Upper lobe of right lung (tissue), 1 donor: ENCODE measurements at places on chromosomes 7 and 10. TPM values are rescaled to one million over a fixed set of nuclear protein-coding genes. Genes with fewer than 3 reads are reported as not detected.

DNA sequence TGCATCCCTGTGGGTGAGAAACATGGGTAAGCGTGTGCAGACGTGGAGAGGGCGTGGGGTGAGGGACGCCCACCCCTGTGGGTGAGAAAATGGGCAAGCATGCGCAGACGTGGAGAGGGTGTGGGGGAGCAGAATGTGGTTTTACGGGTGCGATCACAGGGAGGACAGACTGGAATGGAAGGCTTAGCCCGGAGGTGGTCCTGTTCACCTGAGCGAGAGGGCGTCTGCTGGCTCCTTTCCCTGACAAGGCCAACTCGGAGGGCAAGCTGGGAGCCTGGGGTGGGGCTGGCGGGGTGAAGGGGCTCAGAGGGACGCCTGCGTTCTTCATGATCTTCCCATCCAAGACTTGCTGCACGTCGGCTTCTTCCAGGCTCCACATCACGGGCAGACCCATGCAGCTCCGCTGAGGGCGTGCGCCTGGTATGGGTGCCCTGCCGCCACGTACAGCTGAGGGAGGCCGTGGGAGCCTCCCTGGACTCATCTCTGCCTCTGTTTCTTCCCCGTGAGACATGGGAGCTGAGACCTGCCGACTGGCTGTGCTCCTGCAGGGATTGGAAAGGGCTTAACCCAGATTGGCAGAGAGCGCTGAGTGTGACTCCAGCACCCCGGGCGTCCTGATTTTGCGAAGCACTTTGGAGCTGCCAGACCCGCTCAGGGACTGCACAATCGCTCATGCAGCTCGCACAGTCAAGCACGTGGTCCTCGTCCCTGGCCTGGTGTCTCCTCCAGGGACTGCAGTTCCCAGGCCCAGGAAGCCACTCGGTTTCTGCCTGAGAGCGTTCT is 74.3 kb upstream of the SHH start:
- no peaks in the 10 kb centered on the region for H3K36me3 ChIP-seq
- DNase-seq = no peak
- no peaks in the 10 kb centered on the region for H3K4me1 ChIP-seq

DNA sequence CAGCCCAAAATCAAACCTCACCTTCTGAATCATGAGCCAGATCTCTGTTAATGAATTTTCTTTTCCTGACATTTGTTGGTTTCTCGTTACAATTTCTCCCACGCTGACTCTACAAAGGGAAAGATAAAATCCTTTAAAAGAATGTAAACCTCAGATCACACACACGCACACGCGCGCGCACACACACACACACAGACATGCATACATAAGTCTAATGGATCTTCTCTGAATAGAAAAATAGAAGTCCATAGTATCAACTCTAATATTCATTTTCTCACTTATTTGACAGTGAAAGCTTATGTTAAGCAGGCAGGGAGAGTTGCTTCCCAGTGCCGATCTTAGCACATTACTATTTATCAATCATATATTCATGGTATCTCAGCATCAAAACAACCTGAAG is 1.4 kb downstream of the ETV1 start:
- H3K36me3 ChIP-seq = no peaks in the 10 kb centered on the region
- H3K27ac ChIP-seq = peak overlapping the region; percentile 87
- no peaks in the 10 kb centered on the region for H3K4me1 ChIP-seq
- peak overlapping the region; percentile 62 for H3K4me3 ChIP-seq
- H3K27me3 ChIP-seq = no peaks in the 10 kb centered on the region

DNA sequence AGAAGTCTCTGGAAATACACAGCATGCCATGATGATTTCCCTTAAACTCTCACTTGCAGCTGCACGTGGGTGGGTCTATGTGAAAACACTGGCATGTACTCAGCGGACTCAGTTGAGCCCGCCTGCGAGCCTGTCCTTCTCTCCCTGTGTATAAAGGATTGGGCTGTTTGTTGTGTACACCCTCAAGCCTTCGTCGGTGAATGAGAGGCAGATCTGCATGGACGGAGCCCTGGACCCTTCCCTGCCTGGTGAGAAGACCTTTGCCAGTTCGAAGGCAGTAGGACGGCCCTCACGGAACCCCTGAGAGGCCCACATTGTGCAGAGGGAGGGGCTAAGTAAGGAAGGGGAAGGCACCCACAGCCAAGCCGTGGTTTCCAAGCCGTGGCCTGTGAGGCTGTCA is 121.2 kb downstream of the WDFY4 start:
- H3K36me3 ChIP-seq = no peaks in the 10 kb centered on the region
- no peak overlapping the region for H3K4me3 ChIP-seq
- no peaks in the 10 kb centered on the region for H3K27me3 ChIP-seq
- DNase-seq = no peak
- H3K4me1 ChIP-seq = peaks cover 27% of the 10 kb centered on the region

- no peaks in the 10 kb centered on the region for H3K4me1 ChIP-seq
- H3K27ac ChIP-seq = no peak overlapping the region
- no peaks in the 10 kb centered on the region for H3K36me3 ChIP-seq
- DNase-seq = peak; percentile 36
- no peaks in the 10 kb centered on the region for H3K27me3 ChIP-seq
- H3K4me3 ChIP-seq = no peak overlapping the region
Observed at GRCh38 chr7:158102897-158103296, 484.7 kb downstream of the PTPRN2 start.

- H3K27ac ChIP-seq = no peak overlapping the region
- DNase-seq = no peak
- H3K27me3 ChIP-seq = no peaks in the 10 kb centered on the region
- no peaks in the 10 kb centered on the region for H3K4me1 ChIP-seq
- peaks cover 14% of the 10 kb centered on the region for H3K36me3 ChIP-seq
Observed at GRCh38 chr7:8070451-8071180, 102.0 kb downstream of the GLCCI1 start.

GRCh38 chr7:84998665-84999064 is 188.2 kb downstream of the SEMA3D start:
- no peak overlapping the region for H3K4me3 ChIP-seq
- no peak overlapping the region for H3K27ac ChIP-seq
- no peaks in the 10 kb centered on the region for H3K27me3 ChIP-seq
- DNase-seq = no peak

DNA sequence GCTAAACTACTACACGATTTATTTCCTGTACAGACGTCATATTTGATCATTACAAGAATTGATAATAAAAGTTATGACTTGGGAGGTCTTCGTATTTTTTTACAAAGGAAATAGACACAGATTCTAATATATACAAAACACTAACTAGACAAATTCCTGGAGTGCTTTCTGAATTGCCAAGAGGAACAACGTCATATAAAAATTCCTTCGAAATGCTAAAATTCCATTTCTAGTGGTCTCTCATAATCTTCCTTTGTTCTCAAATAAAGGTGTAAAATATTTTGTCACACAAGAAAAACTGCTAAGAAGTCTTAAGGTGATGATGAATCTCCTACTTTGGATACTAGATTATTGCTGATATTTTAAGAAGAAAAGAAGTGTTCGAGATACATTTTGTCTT is 85.4 kb downstream of the CDK6 start:
- H3K4me1 ChIP-seq = no peaks in the 10 kb centered on the region
- H3K27me3 ChIP-seq = no peaks in the 10 kb centered on the region
- no peaks in the 10 kb centered on the region for H3K36me3 ChIP-seq
- no peak overlapping the region for H3K4me3 ChIP-seq

GRCh38 chr7:149773446-149774236 is at the start of gene ZNF467:
TSS of gene ZNF467 (minus strand) at chr7:149773588. CDS start at chr7:149771032, 2,556 bp downstream.
- H3K4me3 ChIP-seq = peak within 1 kb of the TSS; percentile 64
- peak within 1 kb of the TSS; percentile 63 for H3K27ac ChIP-seq
- H3K27me3 ChIP-seq = no peaks in the 10 kb centered on the region

DNA sequence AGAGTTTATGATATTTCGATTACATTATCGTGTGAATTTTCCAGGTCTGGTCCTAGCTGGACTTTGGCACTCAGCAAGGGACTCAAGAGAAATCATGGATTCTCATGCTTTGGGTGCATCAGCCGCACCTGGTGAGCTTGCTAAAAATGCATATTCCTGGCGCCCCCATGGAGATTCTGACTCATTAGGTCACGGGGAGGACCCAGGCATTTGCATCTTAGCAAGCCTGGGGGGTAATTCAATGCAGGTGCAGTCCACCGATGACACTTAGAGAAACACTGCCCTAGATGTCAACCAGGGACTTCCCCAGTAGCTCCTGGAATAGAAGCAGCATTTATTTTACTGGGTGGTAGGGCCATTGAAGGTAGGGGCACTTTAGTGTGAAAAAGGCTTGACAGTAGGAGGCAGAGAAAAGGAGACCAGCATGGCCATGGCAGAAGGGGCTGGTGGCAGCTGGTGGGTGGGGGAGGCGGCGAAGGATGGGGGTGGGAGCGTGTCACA is 29.9 kb upstream of the PDCD4 start:
- peaks cover 4% of the 10 kb centered on the region for H3K4me1 ChIP-seq
- no peaks in the 10 kb centered on the region for H3K27me3 ChIP-seq
- H3K27ac ChIP-seq = no peak overlapping the region
- H3K36me3 ChIP-seq = no peaks in the 10 kb centered on the region
- DNase-seq = no peak

DNA sequence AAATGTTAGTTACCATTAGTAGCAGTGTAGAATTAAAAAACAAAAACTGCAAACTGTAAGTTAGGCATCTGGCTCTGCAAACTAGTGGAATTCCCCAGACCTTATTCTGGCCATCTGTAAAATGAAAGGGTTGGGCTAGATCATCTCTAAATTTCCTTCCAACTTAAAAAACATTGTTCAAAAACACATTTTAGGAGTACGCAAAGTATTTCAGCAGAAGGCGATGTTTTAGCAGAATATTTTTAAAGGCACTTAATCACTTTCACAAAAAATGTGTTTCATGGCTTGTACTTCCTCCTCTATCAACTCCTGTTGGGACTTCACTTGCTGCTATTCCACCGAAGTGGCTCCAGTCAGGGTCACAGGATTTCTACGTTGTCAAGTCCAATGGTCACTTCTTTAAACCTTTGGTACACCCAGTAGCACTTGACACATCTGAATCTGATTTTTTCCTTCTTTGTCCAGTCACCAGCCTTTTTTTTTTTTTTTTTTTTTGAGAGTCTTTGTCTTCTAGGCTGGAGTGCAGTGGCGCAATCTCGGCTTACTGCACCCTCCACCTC is 169.0 kb downstream of the AHR start:
- H3K4me1 ChIP-seq = no peaks in the 10 kb centered on the region
- no peaks in the 10 kb centered on the region for H3K36me3 ChIP-seq
- no peak overlapping the region for H3K27ac ChIP-seq
- no peak overlapping the region for H3K4me3 ChIP-seq
- no peak for DNase-seq
- H3K27me3 ChIP-seq = no peaks in the 10 kb centered on the region

GRCh38 chr7:12942609-12943008 is 255.2 kb downstream of the ARL4A start:
- H3K36me3 ChIP-seq = no peaks in the 10 kb centered on the region
- no peaks in the 10 kb centered on the region for H3K27me3 ChIP-seq
- no peak overlapping the region for H3K4me3 ChIP-seq
- H3K27ac ChIP-seq = no peak overlapping the region

CALHM3 gene
- not detected for total RNA-seq

TEX36 gene
- not detected for total RNA-seq

COL1A2 gene
- total RNA-seq = 321 TPM
